SK-MEL-5 (cell line): ENCODE measurements at places on chromosomes 6 and 20. TPM values are rescaled to one million over a fixed set of nuclear protein-coding genes. Genes with fewer than 3 reads are reported as not detected.
A peak's percentile ranks its signal among the peaks of the same experiment; 100 is the strongest.

The MUC21 gene
- total RNA-seq = not detected in 2 replicates

DNA sequence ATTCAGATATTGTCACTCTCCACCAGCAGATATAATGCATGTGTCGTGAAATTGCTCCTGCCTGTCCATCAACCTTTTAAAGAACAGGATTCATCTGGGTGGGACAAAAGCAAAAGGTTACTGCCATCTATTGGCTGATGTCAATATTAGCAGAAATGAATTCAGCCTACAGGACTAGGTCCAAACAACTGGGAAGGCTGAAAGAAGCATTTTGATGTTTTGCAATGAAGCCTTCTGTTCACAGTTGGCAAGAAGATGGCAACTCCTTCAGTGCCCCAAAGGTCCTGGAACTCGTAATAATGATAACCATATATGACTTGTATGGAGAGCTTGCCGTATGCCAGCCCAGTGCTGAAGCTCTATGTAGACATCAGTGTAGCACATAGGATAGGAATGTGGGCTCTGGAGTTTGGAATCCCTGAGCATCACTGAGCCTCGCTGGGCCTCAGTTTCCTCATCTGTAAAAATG, 7.5 kb downstream of the BCAS1 start:
- DNase-seq = peak; percentile 86

The TUBB2B gene
- total RNA-seq = 26.6 and 28.6 TPM in 2 replicates

DNA sequence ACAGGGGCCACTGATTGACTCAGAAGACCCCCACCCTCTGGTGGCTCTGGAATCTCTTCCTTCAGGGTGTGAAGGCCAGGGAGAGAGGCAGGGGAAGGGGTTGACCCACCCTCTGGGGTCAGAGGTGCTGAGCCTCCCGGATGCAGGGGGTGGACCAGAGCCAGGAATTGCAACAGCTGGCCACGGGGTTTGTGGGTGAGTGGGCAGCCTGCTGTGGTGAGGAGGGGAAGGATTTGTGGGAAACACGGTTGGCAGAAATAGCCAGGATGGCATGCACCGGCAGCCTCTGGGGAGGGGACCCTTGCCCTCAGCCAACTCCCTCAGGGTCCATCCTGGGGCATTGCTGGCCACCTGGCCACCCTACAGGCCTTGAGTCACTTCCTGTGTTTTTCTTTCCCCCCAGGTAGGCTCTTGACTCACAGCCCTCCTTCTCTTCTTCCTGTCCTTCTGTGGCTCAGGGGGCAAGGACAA, 92.8 kb downstream of the MRPL14 start:
- no peak for DNase-seq

GRCh38 chr6:113870917-113871316, 13.8 kb downstream of the MARCKS start:
- DNase-seq = no peak

GRCh38 chr20:32468860-32469259, 110.7 kb downstream of the ASXL1 start:
- DNase-seq = no peak

The GMPR gene
- total RNA-seq = 102 and 109 TPM in 2 replicates

DNA sequence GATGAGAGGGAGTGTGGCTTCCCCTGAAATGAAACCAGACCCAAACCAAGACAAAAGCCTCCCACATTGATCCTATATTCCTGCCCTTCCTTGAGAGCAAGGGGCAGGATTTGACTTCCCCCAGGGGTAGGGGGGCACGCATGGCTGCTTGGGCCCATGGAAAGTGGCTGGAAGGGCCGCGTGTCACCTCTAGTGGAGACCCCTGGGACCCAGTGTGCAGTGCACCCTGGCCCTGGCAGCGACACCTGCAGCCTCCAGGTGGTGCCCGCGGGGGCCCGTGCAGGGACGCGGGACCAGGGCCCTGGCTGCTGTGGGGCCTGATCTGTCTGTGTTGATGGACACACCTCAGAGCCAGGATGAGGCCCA, 18.0 kb upstream of the SLCO4A1 start:
- no peak for DNase-seq

GRCh38 chr6:156933201-156934068, 156.3 kb downstream of the ARID1B start:
- peak; percentile 47 for DNase-seq

GRCh38 chr6:143549221-143549948, 37.9 kb upstream of the FUCA2 start:
- no peak for DNase-seq

DNA sequence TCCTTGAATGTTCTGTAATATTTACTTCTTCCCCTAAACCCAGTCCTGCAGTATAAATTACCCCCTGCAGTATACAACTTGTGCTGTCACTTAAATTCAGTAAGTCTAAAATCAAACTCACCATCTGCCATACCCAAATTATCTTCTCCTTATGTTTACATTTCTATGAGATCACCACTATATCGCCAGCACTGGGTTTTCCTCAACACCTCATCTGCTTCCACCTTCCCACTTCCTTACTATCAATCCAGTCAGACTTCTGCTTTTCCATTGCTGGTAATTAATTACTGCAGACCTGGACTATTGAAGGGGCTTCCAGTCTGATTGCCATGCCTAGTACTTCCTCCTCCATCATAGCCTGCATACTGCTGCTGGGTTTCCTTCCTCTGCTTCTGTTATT, 15.2 kb downstream of the EFHC1 start:
- DNase-seq = no peak

- DNase-seq = no peak
These were observed 17.1 kb downstream of the REPS1 start for GRCh38 chr6:138970856-138971425.

The MAVS gene
- total RNA-seq = 23.9 and 27.0 TPM in 2 replicates

DNA sequence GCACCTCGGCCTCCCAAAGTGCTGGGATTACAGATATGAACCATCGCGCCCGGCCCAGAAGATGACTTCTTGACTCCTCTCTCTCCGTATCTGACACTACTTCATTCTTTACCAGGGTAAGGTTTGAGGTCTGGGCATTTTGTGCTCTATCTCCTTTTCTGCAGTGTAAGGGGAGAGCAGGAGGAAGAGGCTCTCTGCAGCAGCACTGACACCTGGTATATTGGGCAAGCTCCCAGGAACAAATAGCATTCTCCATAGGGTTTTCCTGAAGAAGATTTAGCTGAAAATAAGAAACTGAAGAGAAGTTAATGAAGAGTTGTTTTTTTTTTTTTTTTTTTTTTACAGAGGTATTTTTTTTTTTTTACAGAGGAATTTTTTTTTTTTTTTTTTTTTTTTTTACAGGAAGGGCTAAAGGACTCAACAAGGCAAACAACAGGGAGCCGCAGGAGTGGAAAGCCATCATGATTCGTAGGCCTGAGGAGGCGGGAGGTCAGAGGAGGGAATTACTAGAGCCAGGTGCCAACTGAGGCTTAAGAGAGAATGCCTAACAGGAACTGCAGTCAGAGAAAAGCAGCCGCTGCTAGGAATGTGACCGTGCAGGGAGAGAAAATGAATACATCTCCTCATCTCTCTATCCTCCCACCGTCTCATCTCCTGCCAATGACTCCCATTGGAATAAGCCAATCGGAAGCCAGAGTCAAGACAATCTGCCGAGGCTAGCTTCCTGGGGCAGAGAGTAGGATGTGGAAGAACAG, 34.7 kb upstream of the ADGRF4 start:
- no peak for DNase-seq

DNA sequence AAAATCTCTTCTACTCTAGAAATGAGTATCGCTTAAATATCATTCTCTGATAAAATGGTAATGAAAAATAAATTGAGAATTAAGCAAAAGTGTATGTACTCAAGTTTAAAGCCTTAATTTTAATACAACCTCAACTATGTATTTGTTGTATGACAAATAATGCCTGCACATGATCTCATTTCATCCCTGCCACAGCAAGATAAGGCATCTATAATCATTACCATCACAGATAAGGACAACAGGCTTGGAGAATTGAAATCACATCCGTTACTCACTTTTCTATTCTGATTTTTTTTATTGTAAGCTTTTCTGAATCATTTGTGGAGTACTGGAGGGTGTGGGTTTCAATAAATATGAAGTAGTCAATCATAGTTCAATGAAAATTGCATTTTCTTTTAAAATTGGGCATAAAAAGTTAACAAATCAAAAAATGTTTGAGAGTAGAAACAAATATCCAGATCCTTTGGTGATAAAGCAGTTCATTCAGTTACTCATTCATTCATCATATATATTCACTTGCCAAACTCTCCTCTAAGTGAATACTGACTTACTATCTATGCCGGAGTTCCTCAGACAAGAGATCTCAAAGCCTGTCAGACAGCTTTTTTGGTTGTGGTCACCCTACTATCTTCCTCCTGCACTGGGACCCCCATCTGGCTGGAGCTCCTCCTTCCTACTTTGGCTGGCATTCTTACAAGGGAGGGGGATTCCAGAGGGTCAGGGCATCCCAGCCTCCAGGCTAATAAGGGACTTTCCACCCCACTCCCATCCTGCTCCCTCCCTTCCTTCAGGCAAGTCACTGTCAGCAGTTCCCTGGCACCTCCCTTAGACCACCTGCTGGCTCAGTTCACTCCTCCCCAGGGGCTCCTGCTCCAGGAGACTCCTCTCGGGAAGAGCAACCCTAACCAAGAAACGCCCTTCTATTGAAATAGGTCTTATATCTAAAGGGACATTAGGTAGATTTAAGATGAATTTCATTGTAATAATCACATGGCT, 118.6 kb downstream of the OGFRL1 start:
- no peak for DNase-seq

The PRRT1 gene
- 0.16 and 0.21 TPM in 2 replicates for total RNA-seq

DNA sequence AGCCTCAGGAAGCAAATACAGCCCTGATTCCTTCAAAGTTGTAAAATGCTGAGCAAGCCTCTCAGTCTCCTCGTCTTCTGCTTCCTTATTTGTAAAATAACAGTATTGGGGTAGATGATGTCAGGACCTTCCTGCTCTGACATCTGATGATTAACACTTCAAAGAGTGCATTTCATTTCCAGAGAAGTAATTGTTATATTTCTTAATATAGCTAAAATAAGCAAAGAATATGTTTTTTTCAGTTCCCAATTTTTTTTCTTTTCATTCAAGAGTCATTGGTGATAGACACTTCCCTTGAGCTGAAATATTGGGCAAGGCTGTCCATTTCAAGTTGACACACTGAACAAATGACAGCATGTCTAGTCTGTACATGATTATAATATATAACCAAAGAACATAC, 53.4 kb downstream of the SLX4IP start:
- no peak for DNase-seq

GRCh38 chr6:118594877-118595276, 46.8 kb downstream of the PLN start:
- DNase-seq = no peak

GRCh38 chr6:108948181-108948661, 100.0 kb downstream of the ARMC2 start:
- no peak for DNase-seq

The TRAPPC3L gene
- 0.21 TPM in 1 of 2 replicates, not detected in the other for total RNA-seq

- DNase-seq = no peak
These were observed 183.5 kb upstream of the PCSK2 start for GRCh38 chr20:17043323-17043722.

GRCh38 chr20:23569570-23569969, 1.3 kb upstream of the CST9L start:
- no peak for DNase-seq

The TIAM2 gene
- total RNA-seq = 3.9 TPM in 2 replicates

DNA sequence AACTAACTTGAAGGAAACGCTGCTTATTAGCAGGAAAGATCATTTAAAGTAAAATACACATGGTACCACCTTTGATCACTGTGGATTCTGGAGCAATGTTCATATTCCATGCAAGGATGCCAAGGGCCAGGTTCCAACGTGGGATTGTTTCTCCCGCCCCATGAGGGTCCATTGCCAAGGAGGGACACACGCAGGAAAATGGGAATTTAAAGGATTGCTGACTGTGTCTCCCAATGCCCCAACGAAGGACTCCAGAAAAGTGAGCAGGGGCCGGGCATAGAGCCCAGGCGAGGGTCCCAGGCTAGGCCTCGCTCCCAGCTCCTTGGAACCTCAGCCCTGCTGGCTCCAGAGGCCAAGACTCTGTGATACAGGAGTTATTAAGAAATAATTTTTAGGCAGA, 111.2 kb downstream of the DACT2 start:
- DNase-seq = no peak

- DNase-seq = no peak
These were observed 28.8 kb upstream of the MYLK2 start for GRCh38 chr20:31790401-31790800.

DNA sequence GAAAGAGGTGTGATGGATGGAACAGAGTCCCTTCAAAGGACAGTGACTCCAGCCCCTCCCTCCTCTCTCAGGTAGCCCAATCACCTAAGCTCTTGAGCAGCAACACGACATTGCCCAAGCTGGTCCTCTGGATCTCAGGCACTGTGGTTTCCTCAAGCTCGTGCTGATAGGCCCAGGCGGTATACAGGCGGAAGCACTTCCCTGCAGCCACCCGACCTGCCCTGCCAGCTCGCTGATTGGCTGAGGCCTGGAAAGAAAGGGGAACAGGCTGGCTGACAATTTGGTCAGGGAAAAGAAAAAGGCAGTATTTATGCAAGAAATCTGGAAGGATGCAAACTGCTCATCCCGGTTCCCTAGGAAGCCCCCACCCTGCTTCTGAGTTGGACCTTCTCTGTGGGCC, 9.6 kb downstream of the C6orf136 start:
- no peak for DNase-seq

DNA sequence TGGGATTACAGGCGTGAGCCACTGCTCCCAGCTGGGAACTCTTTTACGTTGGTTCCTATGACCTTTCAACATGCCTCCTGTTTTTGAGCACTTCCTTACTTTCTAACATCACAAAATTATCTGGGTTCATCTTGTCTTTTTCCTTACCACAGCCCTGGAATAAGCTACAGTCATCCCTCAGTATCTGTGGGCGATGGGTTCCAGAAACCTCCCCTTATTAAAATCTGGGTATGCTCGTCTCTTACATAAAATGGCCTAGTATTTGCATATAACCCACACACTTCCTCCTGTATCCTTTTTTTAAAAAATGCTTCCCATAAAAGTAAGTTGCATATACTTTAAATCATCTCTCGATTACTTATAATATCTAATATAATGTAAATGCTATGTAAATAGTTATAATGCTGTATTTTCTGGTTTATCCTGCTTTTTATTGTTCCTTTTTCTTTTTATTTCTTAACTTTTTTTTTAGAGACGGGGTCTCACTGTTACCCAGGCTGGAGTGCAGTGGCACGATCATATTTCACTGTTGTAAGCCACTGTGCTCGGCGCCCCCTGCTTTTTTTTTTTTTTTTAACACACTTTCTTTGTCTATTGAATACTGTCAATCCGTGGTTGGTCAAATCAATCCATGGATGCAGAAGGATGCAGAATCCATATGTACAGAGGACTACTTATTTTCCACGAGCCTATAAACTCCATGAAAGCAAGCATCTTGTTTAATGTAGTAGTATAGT, 9.2 kb downstream of the RPF2 start:
- DNase-seq = no peak

The SRSF12 gene
- total RNA-seq = 0.13 and 0.21 TPM in 2 replicates

GRCh38 chr6:71321314-71321713, 32.7 kb downstream of the OGFRL1 start:
- DNase-seq = no peak

The DZANK1 gene
- total RNA-seq = 2.7 and 4.6 TPM in 2 replicates

- no peak for DNase-seq
These were observed 160.3 kb downstream of the PREX1 start for GRCh38 chr20:48667481-48667880.
